ENCODE measurements at places on chromosomes 3 and 15.

GRCh38 chr3:11379824-11380701 lies 107.9 kb downstream of the ATG7 start:
- no peak for DNase-seq

- no peak for DNase-seq
Observed at GRCh38 chr3:103388214-103388613, 953.4 kb downstream of the ZPLD1 start.

GRCh38 chr3:98977520-98977919 lies 76.0 kb upstream of the DCBLD2 start:
- no peak for DNase-seq

- DNase-seq = no peak
Observed at GRCh38 chr15:79102595-79102994, 12.0 kb upstream of the RASGRF1 start.

GRCh38 chr3:72380193-72380592 lies 468.1 kb downstream of the SHQ1 start:
- no peak for DNase-seq

- DNase-seq = no peak
Observed at GRCh38 chr3:196886144-196886543, 18.4 kb downstream of the SENP5 start.

DNA sequence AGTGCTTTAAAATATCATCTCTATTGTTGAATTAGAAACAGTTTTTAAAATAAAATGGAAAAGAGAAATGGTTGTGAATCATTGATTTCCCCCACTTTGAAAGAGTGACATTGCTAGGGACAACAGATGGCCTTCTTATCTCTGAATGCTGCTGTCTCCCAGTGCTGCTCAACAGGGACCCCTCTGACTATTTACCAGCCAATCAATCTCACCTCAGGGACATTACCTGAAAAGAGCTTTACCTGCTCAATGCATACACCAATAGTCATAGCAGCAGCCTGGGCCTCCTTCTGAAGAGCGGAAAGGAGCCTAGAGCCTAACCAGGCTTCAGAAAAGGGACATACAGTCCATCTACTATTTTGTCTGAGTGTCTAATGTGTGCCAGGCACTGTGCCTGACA lies 162.8 kb downstream of the CGGBP1 start:
- DNase-seq = no peak

GRCh38 chr3:141056751-141057171 lies 5.6 kb downstream of the SPSB4 start:
- no peak for DNase-seq

Data from NCI-H1417 treated with DMSO at 0.1 percent for 48 hours (cell line).